ENCODE measurements at places on chromosomes 5 and 9. TPM values are rescaled to one million over a fixed set of nuclear protein-coding genes. Genes with fewer than 3 reads are reported as not detected.

Gene CDO1
- 92.3 TPM for total RNA-seq

Gene RNF183
- total RNA-seq: not detected

Gene PCDHB9
- 19.8 TPM for total RNA-seq

Gene SPINK6
- not detected for total RNA-seq

Gene FAM163B
- total RNA-seq: not detected

Gene DMRT1
- not detected for total RNA-seq
